Stimulated activated CD4-positive, alpha-beta T cell treated with anti-CD3 and anti-CD28 coated beads, Interleukin-1b, Interleukin-23, amount 100 ng/mL, for 24 hours (primary cell): ENCODE measurements at places on chromosomes 5 and 9.

- no peak for DNase-seq
These were observed 27.0 kb downstream of the AQP7 start for GRCh38 chr9:33375238-33375840.

DNA sequence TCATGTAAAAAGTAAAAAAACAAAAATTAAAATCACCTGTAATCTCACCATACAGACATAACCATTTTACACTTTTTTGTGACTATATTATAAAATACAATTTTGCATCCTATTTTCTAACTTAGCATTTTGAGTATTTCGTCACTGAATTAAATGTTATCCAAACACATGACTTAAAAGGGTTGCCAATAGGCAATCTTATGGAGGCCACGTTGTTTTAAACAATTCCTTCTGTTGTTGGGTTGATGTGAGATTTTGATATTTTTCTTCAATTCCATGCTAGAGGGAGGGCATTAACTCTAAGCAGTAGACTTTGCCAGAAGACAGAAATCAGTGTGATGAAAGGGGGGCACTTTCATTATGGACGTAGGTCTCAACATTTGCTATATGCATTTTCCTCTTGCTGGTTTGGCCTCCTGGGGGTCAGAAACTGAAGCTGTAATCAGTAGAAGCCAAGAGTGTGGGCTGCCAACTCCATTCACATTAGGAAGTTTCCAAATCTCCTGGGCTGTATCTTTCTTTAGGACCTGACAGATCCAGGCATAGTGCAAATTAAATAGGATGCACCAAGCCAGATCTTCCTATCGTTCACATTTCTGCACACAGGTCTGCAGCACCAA is 614.2 kb upstream of the CLINT1 start:
- no peak for DNase-seq

DNA sequence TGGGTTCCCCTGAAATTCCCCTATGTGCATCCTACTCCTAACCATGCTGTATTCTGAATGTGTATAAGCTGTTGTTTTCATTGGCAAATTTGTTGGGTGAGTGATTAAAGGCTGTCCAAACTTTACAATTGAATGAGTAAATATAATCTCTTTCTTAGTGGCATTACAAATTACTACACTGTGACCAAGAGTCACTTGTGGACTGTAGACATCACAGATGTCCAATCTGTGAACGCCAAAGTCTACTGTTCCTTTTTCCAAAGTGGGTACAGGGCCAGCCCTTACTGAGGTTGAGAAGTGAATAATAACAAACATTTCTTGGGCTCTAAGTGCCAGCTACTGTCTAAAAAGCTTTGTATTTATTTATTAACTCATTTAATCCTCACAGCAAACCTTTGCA is 29.7 kb downstream of the MTMR12 start:
- no peak for DNase-seq

DNA sequence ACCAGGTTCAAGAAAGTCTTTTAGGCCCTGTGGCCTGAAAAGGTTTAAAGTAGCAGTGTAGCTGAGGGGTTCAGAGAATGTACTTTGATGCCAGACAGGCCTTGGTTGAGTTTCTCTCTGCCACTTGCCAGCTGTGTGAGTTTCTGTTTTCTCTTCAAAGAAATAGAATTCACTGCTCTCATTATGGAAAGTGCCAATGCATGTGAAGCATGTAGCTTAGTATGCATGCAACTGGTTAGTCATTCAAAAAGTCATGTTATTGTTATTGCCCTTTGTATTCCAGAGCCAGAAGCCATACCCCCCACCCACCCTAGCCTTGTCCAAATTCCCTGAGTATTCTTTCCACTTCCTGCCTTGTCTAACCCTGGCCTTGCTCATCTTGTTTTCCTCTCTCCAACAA is 101.7 kb downstream of the ADRB2 start:
- DNase-seq, result no peak

DNA sequence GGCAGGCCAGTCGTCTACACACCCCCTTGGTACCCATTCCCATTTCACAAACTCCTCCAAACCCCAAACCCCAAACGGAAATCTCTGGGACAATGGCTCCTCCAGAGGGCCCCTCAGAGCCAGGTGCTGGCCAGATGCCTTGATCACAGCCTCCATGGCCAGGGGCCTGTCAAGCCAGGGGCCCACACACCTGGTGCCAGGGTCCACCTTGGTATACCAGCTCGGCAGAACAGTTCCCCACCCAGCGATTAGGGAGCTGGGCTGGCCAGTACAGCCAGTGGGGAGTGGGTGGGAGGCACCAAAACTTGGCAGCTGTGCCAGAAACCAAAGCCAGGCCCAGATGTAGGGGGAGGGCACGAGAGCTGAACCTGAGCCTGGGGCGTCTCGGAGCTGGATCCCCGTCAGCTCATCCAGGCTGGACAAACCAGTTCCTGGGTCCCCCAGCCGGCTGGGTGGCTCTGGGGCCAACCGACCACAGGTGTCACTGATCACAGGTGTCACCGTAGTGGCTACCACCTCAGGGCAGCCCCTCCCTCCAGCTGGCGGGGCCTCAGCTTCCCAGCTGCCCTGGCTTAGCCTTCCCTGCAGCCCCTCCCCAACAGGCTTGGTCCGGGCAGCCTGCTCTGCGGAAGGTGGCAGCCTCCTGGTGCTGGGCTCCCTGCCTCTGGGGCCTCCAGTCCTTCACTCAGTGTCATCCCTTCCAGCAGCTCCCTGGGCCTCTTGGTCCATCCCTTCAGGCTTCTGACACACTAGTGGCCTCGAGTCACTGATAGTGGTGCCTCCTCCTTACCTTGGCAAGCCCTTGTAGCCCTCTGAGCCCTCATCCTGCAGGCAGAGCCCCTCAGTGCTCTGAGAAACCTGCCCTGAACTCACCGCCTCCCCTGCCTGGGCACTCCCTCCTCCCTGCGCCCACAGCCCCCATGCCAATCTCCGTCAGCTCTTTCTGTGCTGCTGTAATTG is 6.6 kb upstream of the RMND5B start:
- no peak for DNase-seq

DNA sequence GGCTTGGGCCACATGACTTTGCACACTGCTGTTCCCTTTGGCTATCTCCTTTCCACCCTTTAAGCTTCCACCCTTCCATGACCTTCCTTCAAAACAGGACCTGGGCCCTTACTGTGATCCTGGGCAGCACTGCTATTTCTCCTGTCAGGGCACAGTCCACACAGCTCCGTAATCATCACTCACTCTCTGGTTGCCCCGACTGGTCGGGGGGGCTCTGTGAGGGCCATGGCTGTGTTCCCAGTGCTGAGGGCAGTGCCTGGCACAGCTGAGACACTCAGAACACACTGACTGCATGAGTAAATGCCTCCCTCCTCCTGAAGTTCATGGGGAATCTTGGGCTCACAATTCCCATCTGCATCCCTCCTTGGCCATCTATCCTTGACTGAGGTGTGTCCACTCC is 12.2 kb downstream of the TRAF1 start:
- no peak for DNase-seq

GRCh38 chr9:95722141-95722540 is 153.3 kb upstream of the ERCC6L2 start:
- DNase-seq, result no peak

GRCh38 chr5:126365446-126366198 is 57.6 kb upstream of the GRAMD2B start:
- DNase-seq, result no peak

DNA sequence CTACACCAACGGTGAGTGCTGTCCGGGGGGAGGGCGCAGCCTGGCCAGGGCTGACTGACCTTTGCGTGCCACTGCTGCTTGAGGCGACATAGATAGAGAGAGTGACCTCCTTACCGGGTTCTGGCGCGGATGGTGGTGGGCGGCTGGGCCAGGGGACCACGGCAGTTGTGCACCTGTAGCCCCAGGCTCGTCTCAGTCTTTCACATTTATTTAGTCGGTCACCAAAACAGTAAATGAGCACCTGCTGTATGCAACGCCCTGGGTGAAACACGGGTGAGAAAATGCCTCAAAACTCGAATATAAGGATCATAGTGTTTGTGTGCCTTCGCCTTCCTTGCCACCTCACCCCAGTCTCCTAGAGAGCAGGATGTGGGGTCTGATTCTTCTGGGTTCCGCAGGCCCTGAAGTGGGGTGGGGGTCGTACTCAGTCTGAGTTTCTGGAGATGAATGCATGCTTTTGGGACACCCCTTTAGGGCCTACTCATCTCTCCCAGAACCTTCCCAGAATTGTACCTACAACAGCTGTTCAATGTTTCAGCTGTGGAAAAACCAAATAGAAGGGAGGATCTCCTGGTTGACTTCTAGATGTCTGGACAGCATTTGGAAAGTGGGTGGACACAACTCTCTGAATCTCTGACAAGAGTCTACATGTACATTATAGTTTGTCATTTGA is 714 bp downstream of the SEC24A start:
- no peak for DNase-seq

GRCh38 chr9:8799206-8799605 is 999.6 kb upstream of the DMAC1 start:
- no peak for DNase-seq

- no peak for DNase-seq
These were observed 62.6 kb downstream of the SEMA5A start for GRCh38 chr5:9483243-9483642.

DNA sequence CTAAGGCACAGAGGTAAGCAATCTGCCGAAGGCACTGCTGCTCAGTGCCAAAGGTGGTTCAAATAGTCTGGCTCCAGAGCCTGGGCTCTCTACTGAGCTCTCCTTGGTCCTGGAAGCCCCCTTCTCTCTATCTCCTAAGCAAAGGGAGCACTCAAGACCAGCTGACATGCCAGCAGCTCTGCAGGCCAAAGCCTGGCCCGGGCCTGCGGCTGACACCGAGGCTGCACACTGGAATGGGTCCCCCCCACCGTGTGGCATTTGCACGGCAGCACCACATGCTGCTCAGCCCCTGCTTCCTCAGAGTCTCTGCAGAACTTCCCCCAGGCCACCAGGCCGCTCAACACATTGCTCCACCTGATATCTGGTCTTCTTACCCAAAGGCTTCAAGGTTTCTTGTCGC is 57.8 kb upstream of the GOLPH3 start:
- no peak for DNase-seq

DNA sequence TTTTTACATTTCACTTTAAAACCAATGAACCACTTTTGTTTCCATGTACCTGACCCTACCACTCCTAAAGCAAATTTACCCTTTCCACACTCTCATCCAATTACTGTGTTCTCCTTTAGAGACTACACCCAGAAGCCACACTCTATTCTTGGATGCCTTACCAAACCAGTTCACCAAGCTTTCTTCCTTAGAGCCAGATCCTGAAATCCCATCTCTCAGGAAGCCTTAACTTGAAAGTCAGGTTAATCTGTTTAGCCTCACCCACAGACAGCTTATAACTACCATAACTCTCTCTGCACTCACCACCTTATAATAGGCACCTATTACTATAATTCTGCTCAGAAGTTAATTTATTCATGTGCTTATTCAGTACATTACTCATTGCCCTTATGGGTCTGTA is 4.3 kb downstream of the CSNK1A1 start:
- no peak for DNase-seq

GRCh38 chr5:159427180-159428012 is 97.1 kb upstream of the IL12B start:
- DNase-seq, result no peak

DNA sequence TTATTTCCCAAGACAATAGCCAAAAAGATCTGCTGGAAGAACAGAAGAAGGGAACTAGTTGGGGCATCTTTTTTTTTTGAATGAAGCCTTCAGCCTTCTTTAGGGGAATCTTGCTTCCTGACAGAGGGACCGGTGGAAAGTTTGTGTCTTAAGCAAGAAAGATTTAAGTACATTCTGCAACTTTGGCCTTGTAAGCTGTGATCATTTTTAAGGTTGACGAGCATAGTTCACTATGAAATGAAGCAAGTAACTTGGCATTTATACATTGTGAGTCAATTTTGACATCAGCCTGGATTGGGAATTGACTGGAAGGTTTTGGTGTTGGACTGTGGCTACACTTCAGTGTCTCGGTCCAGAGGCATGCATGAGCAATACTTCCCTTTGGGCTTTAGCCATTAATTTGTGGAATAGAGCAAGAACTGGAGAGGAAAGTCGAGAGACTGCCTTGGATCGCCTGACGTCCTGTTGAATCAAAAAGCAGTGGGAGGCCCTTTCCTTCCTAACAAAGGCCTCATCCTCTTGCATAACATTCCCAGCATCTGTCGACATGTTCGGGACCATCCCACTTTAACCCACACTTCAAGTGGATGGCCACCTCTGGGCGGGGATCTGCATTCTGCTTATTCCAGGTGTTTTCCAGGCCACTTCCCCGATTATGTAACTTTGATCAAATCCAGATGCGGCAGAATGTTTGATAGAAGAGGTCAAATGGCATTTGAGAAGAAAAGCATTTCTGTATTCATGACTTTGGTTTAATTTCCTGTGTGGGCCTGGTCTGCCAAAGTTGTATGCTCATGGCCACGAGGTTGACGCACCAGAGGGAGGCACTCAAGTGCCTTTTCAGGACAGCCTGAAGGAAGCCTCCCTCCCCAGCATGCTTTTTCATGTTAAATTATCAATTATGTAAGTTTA is 12.5 kb downstream of the ABL1 start:
- DNase-seq, result no peak

GRCh38 chr5:675871-676698 is 17.1 kb downstream of the TPPP start:
- no peak for DNase-seq

DNA sequence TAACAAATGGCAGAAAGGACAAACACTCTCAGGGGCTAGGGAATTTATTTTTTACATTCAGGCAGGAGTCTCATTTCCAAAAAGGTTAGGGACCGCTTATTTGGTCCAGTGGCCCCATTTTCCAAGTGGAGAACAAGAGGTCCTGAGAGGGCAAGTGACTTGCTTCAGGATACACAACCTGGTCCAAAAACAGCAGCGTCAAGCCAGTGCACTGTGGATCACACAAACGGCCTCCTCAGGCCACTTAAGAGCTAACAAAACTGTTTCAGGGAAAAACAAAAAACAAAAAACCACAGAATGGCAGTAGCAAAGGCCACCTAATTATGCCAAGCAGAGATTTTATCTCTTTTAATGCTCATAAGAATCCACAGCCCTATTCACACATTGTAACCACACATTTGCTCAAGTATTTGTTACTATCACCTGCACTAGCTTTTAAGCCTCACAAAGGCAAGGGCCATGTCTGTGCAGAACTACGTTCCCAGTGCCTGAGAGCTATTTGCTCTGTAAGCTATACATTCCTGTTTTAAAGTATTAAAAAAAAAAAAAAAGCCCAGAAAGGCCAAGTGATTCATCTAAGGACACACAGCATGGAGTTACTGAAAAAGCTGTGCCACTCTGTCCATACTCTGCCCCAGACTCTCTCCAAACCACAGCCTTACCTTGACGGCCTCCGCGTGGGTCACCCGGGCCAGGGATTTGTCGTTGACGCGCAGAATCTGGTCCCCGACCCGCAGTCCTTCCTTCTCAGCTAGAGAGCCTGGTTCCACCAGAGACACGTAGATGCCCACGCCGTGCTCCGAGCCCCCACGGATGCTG is 1.5 kb downstream of the WHRN start:
- no peak for DNase-seq

GRCh38 chr5:88660264-88660946 is 222.6 kb downstream of the MEF2C start:
- DNase-seq, result no peak

GRCh38 chr5:54146916-54147315 is 163.5 kb downstream of the ARL15 start:
- DNase-seq, result no peak
